ENCODE measurements at places on chromosomes 3 and 15.

DNA sequence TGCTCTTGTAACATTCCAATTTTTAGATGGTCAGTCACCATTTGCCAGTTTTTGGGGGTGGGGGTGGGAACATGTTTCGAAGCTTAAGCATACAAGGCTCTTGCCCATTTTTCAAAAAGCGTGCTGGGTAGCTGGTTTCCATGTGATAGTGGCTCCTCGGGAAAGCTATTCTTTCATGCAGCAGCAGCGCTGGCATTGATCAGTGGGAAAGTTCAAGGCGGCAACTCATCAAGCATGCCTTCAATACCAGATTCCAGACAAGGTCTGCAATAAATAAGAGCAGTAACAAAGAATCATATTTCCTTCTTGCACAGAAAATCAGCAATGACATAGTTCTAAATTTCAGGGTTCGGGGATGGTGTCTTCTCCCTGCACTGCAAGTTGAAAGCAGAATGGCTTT is 133.5 kb upstream of the ONECUT1 start:
- no peak for DNase-seq

- no peak for DNase-seq
These were observed 141.0 kb downstream of the LPP start for GRCh38 chr3:188294823-188295487.

GRCh38 chr3:171904829-171905228 is 61.7 kb downstream of the TMEM212 start:
- no peak for DNase-seq

DNA sequence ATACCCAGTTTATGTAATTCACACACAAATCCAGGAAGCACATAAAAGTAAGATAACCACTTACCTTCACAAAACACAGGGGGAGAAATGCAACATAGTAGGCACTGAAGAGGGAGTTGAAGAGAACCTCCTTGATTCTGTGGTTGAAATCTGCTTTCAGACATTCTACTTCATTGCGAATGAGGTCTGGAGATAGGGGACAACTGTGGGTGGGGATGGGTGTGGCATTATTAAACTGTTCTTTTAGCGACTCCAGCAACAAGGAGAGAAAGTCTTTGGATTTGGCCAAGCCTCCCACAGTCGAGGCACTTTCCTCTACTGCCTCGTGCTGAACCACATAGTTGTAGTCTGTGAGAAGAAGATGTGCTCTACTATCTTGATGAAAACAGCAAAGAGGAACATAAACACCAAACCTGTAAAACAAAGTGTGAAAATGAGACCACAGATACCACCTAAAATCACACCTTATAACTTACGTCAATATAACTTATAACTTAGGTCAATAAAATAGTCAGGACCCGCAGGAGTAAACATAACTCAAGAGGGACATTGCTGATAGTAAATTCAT is 25.6 kb downstream of the TMEM39A start:
- no peak for DNase-seq

DNA sequence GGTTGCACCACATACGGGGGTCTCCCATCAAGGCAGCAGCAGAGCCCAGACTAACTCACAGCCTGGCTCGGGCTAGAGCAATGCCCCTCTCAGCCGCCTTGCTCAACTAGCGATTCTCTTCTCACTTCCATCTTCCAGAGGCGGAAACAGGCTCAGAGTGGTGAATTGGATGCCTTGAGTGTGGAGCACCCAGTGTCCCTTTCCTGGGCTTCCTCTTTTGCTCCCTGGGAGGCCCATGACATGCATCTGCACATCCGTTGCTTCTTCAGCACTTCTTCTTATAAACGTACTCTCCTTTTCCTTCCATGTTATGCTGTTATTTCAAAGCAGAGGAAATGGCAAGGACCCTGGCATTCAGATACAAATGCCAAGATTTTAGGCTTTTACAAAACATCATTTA is 2.1 kb upstream of the IQSEC1 start:
- no peak for DNase-seq

- DNase-seq: no peak
These were observed 4.6 kb upstream of the TRIM71 start for GRCh38 chr3:32813180-32813579.

DNA sequence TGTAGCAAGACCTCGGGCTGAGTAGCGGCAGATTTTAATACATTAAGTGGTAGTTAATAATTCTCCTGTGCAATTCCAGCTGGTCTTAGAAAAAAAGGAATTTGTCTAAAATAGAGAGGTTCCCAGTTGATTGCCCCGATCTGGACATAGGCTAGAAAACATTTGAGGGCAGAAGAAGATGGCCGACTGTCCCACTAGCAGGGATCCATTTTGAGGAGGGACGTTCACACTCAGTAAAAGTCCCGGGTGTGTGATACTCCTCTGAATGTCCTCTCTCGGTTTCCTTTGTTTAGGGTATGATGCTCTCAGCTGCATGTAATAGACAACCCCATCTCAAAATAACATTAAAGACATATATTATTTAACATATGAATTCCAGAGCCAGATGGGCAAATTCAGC is 77.9 kb upstream of the OXTR start:
- DNase-seq: no peak

DNA sequence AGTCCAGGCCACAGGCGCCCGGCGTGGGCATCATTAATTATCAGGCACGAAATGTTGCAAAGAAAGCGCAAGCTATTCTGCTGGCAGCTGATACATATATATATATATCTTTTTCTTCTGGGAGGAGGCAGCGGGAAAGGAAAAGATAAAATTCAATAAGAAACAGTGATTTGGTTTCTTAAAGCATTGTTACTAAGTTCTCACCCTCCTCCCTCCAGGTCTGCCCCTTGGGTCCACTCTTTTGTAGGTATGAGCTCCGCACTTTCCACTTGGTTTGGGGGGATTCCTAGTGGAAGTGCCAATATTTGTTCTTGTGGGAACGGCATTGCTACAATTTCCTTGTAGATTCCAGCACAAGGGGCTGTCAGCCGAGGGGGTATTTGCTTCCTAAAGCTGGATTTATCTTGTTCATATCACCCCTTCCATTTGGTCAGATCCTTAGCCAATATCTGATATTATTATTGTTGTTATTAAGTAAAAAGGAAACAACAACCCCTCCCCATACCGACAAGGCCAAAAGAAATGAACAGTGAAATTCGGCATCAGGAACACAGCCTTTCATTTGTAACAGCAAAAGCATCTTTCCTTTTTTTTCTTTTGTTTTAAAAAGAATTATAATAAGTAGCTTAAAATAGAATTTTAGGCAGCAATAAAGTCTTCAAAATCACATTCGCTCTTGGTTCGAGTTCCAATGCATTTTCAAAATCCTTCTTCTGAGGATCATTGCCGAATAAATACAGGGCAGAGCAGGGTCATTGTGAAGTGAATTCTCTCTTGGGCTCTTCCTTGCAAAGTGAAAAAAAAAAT is 15.6 kb downstream of the ZIC1 start:
- no peak for DNase-seq

GRCh38 chr3:50649451-50649931 is 25.2 kb upstream of the DOCK3 start:
- no peak for DNase-seq

DNA sequence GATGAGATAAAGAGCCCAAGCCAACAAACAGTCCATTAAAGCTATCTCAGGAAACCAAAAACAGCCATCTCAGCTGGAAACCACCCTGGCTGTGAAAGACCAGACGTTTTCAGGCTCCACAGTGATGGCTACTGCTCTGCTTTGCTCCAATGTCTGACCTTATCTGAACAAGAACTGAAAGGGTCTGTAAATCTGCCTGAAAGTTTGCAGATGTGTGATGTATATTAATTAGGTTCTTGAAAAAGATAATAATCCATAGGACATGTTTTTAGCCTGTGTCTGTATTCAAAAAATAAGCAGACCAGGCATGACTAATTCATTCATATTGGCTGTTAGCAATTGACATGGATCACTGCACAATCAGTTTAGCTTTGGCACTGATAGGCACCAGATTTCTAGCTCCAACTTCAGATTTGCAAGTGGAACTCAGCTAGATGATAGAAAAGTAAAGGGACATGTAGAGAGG is 611.4 kb upstream of the NAALADL2 start:
- no peak for DNase-seq

- DNase-seq: no peak
These were observed 3.5 kb upstream of the ISG20 start for GRCh38 chr15:88635318-88635717.

- no peak for DNase-seq
These were observed 7.6 kb downstream of the ULK3 start for GRCh38 chr15:74835312-74835823.

DNA sequence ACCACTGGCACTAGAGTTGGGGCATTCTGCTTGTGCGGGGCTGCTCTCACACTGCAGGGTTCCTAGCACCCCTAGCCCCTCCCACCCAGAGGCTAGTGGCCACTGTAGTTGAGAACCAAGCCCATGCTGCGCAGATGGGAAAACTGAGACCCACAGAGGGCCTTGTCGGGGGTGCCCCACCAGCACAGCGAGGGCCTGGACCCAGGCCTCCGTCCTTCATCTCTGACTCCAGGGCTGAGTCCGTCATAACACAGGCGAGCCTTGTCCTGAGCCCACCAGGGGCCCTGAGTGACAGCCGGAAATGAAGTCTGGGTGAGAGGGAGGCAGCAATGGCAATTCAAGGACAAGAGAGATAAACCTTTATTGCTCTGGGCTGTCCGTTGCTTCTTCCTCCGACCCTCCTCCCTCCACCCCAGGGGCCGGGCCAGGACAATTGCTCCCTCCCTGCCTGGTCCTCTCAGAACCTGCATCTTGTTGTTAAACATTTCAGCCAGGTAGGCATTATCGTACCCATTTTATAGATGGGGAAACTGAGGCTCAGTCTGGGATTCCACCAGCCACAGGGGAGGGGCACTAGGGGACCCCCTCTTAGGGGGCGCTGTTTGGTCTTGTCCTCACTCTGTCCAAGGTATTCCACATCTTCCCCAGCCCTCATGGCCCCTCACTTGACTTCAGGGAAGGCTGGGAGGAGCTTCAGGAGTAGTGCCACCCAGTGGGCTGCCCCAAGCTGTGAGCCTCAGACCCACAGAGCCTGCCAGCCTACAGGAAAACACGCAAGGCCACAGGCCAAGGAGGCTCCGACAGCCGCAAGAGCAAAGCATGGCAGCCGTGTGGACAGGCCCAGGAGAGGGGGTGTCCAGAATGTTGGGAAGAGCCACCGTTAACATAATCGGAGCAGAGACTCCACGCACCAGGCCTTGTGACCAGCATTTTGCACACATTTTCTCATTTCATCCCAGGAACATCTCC is 4.4 kb upstream of the GRIP2 start:
- DNase-seq: no peak

DNA sequence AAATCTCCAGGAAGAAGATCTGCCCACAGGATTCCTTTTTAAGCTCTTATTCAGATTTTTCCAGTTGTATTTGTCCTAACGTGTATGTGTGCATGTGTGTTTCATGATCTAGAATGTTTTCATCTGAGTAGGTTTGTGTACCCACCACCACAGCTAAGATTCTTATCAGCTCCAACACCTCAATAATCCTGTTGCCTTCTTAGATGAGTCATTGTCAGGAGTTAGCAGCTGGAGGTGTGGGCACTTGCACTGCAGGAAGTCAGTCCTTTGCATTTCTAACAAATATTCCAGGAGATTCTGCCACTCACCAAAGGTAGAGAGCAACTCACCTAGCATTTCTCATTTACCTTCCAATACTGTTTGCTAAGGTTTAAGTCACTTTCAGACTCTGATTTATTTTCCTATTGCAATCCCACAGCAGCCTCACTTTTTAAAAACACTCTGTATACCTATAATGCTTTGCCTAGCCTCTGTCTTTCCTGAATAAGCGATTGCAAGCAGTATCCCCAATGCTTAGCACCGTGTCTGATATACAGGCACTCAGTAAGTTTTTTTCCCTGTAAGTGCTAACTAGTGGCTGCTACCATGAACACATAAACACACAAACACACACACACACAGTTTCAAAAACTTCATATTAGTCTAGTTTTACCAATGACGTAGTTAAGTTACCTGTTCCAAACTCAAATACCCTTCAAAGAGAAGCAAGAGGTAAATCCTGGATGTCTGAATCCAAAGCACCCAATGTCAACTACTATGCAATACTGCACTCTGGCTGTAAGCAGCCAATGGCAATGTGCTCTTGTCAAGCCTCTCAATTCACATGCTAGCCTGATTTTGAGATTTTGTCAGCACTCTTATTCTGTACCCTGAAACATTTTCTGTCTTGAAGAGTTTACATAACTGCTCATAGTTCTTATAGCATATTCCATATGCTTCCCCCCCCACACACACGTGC is 713.5 kb upstream of the LMCD1 start:
- no peak for DNase-seq

DNA sequence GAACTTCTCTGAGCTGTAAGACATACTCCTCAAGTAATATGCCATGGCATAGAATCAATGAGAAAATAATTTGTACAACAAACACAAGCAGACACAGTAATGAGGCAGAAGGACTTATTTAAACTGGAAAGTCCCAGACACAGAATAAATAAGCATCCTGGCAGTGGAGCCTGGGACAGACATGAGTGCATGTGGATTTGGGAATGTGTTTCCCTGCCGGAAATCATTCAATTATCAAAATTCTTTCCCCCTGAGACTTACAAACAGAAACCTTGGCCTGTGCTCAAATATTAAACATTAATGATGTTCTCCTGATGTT is 520.1 kb downstream of the ROBO1 start:
- no peak for DNase-seq

- DNase-seq: no peak
These were observed 51.6 kb upstream of the BLM start for GRCh38 chr15:90665288-90666134.

GRCh38 chr15:20340931-20341661 is 200.5 kb downstream of the GOLGA6L6 start:
- peak; percentile 100 for DNase-seq

DNA sequence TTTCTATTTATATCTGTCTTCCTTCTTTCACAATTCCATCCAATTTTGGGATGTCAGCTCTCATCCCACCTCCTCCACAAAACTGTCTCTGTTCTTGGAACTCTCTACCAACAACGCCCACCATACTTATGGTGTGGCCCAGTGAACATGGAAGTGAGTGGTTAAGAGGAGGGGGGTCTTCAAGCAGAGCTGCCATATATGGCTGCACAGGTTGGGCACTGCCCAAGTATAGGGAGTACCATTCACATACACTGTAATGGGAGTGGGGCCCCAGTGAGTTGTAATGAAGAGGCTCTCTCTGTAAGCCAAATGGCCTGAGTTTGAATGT is 7.9 kb upstream of the CAMK1 start:
- no peak for DNase-seq

DNA sequence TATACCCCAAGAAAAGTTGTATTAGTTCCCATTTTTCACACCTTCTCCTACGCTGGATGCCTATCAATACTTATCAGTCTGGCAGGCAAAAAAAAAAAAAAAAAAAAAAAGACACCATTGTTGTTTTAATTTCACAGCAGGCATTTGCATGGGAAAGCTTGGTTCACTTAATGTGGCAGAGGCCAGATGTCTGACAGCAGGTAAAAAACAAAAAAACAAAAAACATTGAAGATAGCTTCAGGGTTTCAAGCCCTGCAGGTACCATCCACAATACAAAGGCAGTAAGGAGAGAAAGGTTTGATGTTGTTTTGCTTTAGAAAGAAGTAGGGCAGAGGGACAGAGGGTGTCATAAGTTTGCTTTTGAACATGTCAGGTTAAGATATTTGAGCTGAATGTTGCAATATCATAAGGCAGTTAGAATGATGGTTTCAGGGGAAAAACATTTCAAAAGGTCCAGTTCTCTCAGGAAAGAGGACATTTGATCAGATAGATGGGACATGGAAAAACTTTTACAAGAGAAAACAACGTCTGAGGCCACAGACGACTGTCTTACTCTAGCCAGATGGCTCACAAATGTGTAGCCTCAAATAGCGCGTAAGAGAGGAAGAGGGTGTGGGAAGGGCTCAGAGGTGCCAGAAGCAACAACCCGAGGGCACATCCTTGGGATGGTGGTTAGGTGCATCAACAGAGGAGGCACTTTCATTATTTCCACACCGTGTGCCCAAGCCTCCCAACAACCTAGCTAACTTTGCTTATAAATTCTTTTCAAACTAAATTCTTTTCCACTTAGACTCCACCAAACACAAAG is 25.7 kb downstream of the PCOLCE2 start:
- DNase-seq: no peak

Data from type B pancreatic cell (in vitro differentiated cells).